Fibroblast of gingiva (primary cell): ENCODE measurements at places on chromosomes 6 and 20.

- no peak for DNase-seq
Measured at GRCh38 chr6:168208854-168209253, 110.7 kb downstream of the DACT2 start.

DNA sequence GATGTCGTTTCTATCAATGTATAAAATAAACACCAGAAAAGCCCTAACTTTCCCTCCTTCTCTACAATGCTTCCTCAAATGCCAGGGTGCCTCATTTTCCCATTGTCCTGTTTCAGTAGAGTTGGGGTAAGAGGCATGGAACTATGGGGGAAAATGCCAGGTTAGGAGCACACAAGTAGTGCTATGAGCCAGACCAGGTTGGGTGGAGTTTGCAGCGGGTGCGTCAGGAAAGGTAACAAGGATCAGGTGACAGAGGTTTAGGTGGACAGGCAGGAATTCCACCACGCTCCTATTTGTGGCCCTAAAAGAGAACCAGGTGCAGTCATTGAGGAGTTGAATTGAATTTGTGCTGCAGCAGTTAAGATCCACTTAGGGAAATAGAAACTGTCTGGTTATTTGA is 36.5 kb downstream of the SYTL3 start:
- no peak for DNase-seq

DNA sequence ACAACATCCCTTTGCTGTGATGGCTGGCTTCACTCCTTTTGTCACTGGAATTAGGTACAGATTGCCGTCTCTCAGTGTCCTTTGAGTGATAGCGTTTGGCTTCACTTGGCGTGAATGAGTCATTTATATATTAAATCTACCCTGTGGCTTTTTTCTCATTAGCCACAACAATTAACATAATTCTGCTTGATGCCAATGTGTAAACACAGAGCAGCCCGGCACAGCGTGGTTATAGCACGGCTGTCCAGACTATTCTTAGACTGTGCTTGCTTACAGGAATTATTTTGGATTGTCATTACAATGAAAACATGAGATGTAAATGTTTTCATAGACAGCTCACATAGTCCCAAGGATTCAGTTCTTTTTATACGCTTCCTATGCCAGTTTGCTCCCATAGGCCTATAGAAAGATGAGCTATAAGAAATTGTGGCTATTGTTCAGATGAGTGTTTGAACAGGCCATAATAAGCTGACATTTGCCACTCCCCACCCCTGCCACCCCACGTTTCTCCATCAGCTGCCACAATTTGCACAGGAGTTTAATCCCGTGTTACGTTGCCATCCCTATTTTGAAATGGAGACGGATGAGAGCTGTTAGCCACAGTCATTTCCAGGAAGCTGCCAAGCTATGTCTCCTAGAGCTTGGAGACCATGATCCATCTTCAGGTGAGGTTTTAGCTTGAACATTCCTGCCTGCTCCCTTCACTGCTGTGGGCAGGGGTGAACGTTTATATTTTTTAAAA is 65.9 kb downstream of the PPP1R14C start:
- peak; percentile 2 for DNase-seq

DNA sequence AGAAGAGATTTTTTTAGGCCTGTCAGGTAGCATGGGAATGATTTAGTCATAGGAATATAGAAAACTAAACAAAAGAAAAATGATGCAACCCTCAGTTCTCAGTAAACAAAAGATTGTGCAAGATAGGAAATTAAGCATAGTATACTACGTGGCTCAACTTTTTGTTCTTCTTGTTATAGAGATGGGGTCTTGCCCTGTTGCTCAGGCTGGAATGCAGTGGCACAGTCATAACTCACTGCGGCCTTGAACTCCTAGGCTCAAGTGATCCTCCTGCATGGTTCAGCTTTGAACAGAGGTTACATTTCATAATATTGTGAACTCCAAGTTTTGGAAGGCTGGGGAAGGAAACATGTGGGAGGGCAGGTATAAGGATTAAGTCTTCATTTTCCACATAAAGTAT is 28.5 kb downstream of the SLX4IP start:
- DNase-seq: no peak

- no peak for DNase-seq
Measured at GRCh38 chr6:10397756-10398445, 17.0 kb downstream of the TFAP2A start.

DNA sequence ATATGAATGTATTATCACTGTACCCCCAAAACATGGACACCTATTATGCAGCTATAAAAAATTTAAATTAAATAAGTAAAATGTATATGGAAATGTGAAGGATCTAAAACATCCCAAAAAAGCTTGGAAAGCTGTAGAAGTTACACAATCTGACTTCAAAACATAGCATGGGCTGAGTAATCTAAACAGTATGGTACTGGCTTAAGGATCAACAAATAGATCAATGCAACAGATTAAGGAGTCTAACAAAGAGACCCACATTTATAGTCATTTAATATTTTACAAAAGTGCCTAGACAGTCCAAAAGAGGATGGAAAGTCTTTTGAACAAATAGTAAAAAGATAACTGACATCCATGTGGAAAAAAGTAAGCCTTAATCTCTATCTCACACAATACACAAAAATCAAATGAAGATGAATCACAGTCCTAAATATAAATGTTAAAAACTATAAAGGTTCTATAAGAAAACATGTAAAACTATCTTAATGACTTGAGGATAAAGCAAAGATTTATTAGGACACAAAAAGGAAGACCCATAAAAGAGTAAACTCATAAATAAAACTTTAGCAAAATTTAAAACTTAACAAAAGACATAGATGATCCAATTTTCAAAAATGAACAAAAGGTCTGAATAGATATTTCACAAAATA is 46.8 kb downstream of the RANBP9 start:
- peak; percentile 31 for DNase-seq

DNA sequence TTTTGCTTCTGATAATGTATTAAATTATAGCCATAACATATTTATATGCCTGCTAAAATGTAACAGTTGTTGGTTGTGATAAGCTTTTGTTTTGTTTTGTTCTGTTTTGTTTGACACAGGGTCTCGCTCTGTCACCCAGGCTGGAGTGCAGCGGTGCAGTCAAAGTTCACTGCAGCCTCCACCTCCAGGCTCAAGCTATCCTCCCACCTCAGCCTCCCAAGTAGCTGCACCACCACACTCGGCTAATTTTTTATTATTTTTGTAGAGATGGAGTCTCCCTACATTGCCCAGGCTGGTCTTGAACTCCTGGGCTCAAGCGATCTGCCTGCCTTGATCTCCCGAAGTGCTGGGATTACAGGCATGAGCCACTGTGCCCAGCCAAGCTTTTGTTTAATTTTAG is 157.8 kb downstream of the ARID1B start:
- no peak for DNase-seq

DNA sequence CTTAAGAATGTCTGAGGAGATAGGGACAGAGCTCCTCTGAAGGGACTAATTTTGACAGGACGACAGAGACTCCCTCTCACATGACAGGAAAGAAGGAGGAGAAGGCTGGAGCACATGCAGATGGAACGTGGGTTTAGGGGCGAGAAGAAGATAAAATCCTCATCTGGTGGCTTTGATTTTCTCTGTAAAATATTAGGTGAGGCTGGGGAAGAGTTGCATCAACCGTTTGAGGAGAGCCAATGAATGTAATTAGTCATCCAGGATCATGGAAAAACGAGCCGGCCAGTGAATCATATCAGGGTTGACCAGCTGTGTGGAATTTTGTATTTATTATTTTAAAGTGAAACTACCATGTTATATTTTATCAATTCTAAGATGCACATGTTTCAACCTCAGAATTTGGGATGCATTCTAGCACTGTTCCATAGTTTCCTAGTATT is 46.9 kb upstream of the ADGRF4 start:
- DNase-seq: peak; percentile 49

DNA sequence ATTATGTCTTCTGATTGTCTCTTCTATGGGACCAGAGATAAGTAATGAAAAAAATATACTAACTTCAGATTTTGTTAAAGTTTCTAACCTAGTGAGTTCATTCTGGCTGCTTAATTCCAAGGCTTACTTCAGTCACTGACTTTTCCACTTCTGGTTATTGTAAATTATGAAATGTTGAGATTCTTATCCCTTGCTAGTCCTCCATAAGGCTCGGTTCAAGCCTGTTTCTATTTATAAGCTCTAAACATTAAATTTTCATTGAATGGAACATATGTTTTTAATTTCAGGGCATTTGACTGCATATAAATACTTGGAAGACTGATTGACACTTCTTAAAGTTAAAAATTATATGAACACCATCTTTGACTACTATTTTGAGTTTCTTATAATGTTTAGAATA is 23.6 kb upstream of the NKAIN2 start:
- DNase-seq: no peak

- DNase-seq: no peak
Measured at GRCh38 chr6:107815846-107816245, 8.3 kb downstream of the SCML4 start.

DNA sequence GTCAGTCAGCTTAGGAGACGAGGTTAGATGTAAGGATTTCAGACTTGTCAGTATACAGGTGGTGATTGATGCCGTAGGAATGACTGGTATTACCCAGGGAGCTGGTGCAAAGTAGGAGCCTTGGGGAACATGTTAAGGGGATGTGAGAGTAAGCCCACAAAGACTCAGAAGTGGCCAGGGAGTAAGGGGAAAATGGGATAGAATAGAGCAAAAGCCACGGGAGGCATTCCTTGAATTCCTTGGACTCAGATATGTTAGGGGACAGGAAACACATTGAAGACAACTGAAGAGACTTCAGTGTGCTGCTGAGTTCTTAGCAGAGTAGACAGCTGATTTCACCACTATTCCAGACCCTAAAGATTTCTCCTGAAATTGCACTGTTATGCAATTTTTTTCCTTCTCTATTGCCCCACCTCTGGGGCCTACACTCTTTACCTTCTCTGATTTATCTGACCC is 1.2 kb upstream of the ACAT2 start:
- DNase-seq: peak; percentile 36

DNA sequence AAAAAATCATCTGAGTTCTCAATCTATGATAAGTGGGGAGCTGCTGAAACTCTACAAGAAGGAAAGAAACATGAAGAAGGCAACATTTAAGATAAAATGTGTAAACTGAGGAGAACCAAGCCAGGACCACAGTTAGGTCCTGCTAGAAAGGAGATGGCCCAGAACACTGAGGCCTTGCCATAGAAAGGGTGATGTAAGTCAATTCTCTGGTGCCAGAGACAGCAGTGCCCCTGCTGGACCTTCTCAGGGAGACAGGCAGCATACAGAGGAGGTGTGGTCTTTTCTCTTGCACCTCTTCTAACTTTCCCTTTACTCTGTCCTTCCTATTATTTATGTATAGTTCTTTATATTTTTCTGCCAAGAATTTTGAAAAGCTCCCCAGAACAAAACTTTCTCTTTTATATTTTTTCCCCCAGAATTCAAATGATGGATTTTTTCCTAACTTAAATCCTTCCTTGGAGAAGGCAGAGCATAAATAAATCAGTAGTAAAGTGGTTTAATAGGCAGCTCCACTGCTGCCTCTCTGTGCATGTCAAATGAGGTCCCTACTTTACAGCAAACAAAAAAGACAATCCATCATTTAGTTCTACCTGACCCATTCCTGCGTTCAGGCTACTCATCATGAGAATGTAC is 9.0 kb downstream of the UQCC2 start:
- DNase-seq: peak; percentile 72

- DNase-seq: no peak
Measured at GRCh38 chr6:15346315-15346714, 100.4 kb downstream of the JARID2 start.

- no peak for DNase-seq
Measured at GRCh38 chr6:23994013-23994412, 132.0 kb upstream of the NRSN1 start.
